NB4 (cell line): ENCODE measurements at places on chromosomes 12 and 14.
A peak's percentile ranks its signal among the peaks of the same experiment; 100 is the strongest.

GRCh38 chr14:65585216-65585615 is 172.7 kb downstream of the FUT8 start:
- DNase-seq, result no peak

GRCh38 chr12:12927211-12928079 is 24.5 kb downstream of the GPRC5D start:
- no peak for DNase-seq

GRCh38 chr12:2057041-2057794 is 4.4 kb downstream of the CACNA1C start:
- DNase-seq, result peak; percentile 77

- no peak for DNase-seq
Observed at GRCh38 chr12:119630962-119631550, 36.9 kb upstream of the PRKAB1 start.

GRCh38 chr14:23162800-23163199 is 20.7 kb downstream of the SLC7A8 start:
- peak; percentile 37 for DNase-seq

DNA sequence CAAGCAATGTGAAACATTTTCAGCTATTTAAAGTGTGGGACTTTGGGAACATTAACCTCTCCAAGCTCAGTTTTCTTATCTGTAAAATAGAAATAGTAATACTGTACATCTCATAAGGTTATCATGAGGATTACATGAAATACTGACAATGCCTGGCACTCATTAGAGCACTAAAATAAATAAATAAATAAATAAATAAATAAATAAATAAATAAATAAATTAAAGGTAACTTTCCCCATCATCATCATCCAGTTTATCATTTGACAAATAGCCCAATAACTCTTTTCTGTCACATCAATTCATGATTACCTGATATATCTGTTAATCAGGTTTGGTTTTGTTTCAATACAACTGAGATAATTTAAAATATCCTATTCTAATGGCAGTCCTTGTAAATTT is 48.5 kb downstream of the EFCAB11 start:
- no peak for DNase-seq

DNA sequence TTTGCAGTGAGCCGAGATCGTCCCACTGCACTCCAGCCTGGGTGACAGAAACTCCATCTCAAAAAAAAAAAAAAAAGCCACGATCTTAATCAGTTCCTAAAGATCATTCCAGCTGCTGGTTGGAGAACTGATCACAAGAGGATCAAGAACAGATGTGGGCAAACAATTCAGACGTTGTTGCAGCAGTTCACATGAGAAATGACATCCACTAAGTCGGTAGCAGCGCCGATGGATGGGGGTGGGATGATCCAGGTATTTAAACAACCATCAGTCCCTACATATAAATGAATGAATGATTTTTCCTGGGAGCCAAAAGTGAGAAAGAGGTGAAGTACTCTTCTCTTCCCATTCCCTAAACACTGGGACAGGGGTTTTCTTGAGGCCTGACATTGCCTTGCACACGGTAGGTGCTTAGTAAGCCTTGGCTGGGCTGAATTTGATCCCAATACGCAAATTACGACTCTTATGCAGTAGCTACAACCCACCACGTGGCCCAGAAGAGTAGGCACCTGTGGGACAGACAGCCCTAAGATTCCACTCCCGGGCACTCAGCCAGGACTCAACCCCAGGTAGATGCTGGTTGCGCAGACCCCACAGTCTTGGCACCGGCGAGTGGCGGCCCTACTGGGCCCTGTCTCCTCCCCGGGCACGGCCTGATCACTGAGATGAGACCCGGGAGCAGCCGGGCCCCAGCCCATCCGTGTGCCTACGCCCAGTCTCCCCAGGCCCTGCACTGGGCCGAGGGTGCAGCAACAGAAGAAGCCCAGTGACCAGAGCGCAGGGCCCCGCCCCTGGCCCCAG is 565 bp downstream of the SPRYD3 start:
- no peak for DNase-seq

GRCh38 chr12:130712346-130713065 is 3.6 kb downstream of the RIMBP2 start:
- no peak for DNase-seq

GRCh38 chr12:27095346-27095745 is 13.0 kb upstream of the C12orf71 start:
- no peak for DNase-seq

DNA sequence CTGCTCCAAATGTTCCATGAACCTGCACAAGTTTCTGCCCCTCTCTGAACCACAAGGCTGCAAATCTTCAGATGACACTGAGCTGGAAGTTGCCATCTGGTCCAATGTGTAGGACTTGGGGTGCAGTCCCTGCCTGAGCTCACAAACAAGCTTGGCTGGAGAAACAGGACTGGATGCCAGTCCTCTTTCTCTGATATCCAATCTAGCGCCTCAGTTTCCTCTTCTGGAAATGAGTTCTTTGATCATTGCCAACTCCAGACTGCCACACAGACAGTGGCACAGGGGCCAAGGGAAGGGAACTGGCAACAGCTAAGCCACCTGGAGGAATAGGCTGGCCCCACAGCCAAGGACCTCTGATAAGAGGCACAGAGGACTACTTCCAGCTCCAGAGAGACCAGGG is 15.5 kb downstream of the CMKLR1 start:
- no peak for DNase-seq

DNA sequence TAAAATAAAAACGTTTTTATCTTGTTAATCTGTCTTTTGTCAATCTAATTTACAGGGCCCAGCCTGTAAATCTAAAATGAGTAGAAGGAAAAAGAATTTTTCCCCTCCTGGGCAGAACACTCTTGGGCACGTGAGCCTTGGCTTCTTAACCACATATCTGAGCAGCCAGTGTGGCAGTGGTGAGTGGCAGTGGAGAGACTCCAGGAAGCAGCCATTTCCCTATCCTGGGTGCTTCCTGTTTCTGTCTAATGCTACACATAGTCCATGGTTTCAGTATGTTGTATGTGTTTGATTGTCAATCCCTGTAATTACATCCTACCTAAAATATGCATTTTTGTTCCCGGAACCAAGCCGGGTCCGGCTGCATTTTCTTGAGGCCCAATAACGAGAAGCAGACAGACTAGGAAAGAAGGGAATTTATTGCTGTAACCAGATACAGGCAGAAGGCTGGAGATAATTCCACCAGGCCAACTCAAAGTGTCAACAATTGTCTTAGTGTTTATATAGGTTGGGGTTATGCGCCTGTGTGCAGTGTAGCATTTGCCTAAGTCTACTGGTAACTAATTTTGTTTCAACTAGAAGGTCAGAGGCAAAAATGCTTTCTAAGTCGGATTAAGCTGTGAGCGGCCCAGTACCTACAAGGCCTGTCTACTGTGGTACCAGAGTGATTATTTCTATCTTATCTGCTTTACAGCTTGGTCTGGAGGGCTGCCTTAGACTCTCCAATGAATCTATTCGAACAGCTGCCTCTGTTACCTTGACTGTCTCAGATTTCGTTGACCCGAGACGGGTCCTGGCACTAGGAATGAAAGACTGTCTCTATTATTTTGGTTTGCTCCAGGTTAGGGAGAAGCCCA is 82.4 kb upstream of the RESF1 start:
- peak; percentile 68 for DNase-seq

GRCh38 chr12:51484119-51484518 is 59.5 kb downstream of the SLC4A8 start:
- DNase-seq, result no peak

DNA sequence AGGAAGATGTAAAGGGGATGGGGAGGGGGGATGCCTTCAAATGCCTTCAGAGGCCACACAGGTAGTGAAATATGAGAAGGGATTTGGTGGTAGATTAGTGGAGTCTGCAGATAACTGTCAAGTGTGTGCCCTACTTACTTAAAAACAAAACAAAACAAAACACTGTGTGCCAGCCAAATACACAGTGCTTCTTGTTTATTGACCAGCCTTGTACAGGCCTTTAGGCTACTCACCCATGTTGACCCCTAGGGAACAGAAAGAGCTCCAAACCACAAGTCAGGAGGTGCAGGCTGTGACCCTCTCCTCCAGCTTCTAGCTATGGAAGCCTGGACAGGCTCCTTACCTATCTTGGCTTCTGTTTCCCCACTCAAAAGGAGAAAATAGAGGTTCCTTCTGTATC is 562.0 kb downstream of the ETNK1 start:
- DNase-seq, result no peak

- peak; percentile 62 for DNase-seq
Observed at GRCh38 chr12:56128670-56129205, 671 bp downstream of the ESYT1 start.

DNA sequence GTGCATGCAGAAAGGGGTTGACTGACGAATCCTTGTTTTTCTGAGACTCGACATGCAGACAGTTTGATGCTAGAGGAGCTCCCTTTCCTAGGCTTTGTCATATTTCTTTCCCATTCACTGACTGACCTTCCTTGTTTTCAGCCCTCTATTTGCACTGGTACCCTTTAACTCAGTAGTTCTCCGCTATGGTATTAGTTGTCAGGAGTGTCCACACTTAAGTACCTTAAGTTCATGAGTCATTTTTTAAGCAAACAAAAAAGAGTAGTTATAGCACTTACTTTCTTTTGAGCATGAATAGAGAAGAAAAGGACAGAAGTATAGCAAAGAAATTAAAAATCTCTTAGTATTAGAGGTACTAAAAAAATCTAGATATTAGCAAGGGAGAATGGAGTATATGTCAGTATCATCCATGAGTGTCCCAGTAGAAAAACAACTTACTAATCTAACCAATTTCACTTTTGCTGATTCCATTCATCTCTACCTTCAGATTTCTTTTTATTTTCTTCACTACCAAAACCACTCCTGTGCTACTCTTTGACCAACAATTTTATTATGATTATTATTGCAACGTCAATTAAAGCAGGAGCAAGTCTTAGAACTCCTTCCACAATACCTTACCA is 8.3 kb downstream of the ATP2B1 start:
- DNase-seq, result no peak

DNA sequence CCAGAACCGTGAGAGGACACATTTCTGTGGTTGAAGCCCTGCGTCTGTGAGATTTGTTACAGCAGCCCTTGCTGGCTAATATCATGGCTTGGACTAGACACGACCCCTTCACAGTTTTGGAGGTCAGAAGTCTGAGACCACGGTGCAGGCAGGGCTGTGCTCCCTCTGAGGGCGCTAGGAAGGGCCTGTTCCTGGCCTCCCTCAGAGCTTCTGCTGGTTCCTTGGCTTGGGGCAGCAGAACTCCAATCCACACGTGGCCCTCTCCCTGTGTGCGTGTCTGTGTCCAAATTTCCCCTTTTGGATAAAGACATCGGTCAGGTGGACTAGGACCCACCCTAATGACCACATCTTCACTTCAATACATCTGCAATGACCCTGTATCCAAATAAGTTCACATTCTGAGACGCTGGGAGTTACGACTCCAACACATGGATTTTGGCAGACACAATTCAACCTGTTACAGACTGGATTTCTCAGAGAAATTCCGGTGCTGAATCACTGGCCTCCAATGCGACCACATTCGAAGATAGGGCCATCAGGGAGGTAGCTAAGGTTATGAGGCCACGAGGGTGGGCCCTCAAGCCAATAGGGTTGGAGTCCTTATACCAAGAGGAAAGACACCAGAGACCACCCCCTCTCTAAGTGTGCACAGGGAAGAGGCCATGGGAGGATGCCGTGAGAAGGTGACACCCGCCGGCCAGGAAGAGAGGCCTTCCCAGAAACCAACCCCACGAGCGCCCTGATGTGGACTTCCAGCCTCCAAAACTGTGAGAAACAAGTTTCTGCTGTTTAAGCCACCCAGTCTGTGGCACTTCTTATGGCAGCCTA is 43.6 kb upstream of the PPP2R5C start:
- DNase-seq, result no peak

GRCh38 chr12:63857771-63858670 is 13.5 kb downstream of the SRGAP1 start:
- DNase-seq, result no peak

- peak; percentile 86 for DNase-seq
Observed at GRCh38 chr14:105889666-105890473, 363.5 kb downstream of the TMEM121 start.

DNA sequence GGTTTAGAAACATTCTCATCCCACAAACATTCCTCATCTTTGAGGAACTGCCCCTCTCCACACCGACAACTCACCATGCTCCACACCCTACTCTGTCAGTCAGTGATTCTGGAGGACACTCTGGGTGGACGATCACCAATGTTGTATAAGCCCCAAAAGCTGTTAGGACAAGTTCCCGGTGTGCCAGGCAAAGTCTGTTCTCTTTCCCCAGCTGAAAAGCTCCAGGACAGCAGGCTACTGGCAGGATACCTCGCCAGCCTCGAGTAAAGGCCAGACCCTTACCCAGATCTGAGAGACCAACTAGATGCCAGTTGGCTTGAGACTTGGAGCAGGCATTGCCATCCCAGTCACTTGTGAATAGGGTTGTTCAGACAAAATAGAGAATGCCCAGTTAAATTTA is 12.0 kb downstream of the KRT5 start:
- no peak for DNase-seq

GRCh38 chr12:110424237-110424636 is 20.7 kb upstream of the ANAPC7 start:
- DNase-seq, result no peak

GRCh38 chr12:57475271-57476161 is 4.2 kb downstream of the ARHGAP9 start:
- DNase-seq, result no peak

GRCh38 chr12:4107436-4107878 is 166.1 kb upstream of the CCND2 start:
- DNase-seq, result peak; percentile 89

- no peak for DNase-seq
Observed at GRCh38 chr12:86597431-86597830, 341.2 kb upstream of the MGAT4C start.

- DNase-seq, result no peak
Observed at GRCh38 chr12:50186681-50187080, 19.5 kb upstream of the CERS5 start.

DNA sequence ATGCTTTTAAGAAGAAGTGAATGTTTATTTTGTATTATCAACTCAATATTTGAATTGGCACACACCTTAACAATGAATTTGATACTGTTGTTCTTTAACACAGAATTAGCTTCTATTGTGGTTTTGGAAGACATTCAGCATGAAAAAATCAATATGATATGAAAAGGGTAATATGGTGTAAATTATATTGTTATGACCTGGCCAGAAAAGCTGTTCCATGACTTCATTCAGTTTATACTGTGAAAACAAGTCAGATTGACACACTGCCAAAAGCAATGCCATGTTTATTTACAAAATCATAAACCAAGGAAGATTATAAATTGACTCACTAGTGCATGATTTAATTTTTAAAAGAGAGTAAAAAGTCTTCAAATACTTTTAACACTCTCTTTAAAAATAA is 851.4 kb upstream of the SEL1L start:
- DNase-seq, result no peak

GRCh38 chr12:52495389-52495788 is 2.3 kb upstream of the KRT6A start:
- DNase-seq, result peak; percentile 14

GRCh38 chr12:21843795-21844194 is 69.3 kb upstream of the KCNJ8 start:
- DNase-seq, result no peak

- DNase-seq, result peak; percentile 5
Observed at GRCh38 chr12:64976131-64976530, 145.0 kb downstream of the WIF1 start.

DNA sequence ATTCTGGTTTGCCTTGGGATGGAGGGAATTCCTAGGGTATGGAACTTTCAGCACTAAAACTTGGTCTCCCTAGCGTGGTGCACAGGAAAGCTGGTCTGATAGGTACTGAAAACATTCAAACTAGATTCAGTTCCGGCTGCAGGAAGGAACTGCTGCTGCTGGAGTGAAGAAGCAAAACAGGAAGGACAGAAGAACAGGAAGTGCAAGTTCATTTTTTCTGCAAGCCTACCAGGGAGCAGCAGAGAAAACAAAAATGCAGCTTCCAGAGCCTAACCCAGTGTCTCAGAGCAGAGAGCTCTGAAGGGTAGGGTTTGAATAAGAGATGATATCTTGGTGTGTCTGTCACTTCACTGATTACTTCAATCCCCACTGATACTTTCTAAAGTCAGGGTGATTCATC is 165.2 kb downstream of the VRK1 start:
- DNase-seq, result peak; percentile 46
